Activated T-cell treated with anti-CD3 and anti-CD28 coated beads, Interleukin-2, amount 50 U/mL, for 72 hours (primary cell): ENCODE measurements at places on chromosomes 6 and 20. TPM values are rescaled to one million over a fixed set of nuclear protein-coding genes. Genes with fewer than 3 reads are reported as not detected.

DNA sequence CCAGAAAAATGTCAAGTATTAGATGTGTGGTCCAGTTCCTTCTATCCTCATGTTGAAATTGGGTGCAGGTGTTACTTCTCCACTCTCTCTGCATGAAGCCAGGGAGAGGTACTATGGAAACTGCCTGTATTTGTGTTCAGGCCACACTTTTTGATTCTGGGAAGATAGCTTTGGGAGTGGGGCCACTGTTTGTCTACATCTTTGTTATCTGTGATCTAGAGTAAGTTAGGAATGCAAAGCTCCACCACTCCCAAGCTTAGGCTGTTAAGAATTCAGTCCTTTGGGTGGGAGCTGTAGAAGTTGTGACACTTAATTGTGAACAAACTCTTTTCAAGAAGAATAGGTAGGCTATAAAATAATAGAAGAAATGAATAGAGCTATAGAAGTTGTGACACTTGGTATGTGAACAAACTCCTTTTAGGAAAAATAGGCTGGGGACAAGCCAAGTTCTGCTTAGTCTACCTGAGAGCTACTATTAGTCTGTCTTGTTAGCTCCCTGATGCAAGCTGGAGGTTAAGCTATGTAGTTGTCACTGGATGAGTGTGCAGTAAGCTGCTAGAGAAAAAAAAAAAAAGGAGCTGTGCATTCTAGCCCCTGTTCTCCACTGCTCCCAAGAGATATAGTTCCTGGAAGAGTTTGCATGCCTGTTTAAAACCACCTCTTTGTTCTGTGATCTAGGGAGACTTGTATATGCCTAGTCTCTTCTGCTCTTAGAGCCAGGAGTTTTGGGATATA, 7.1 kb upstream of the GFRAL start:
- H3K4me1 ChIP-seq: no peaks in the 10 kb centered on the region
- no peak overlapping the region for H3K27ac ChIP-seq
- no peaks in the 10 kb centered on the region for H3K27me3 ChIP-seq
- H3K36me3 ChIP-seq: no peaks in the 10 kb centered on the region
- no peak overlapping the region for H3K4me3 ChIP-seq
- no peak for DNase-seq

- H3K27ac ChIP-seq: no peak overlapping the region
- no peak overlapping the region for H3K4me3 ChIP-seq
- peaks cover 9% of the 10 kb centered on the region for H3K27me3 ChIP-seq
- H3K4me1 ChIP-seq: peaks cover 6% of the 10 kb centered on the region
- DNase-seq: no peak
- no peaks in the 10 kb centered on the region for H3K36me3 ChIP-seq
Measured at GRCh38 chr20:13142143-13142542, 78.9 kb upstream of the ISM1 start.

GRCh38 chr20:45036044-45036755, 64.7 kb downstream of the KCNS1 start:
- no peaks in the 10 kb centered on the region for H3K27me3 ChIP-seq
- peak; percentile 79 for DNase-seq
- peak overlapping the region; percentile 87 for H3K4me3 ChIP-seq
- H3K36me3 ChIP-seq: peaks cover 15% of the 10 kb centered on the region

- peaks cover 18% of the 10 kb centered on the region for H3K27me3 ChIP-seq
- H3K27ac ChIP-seq: peak within 1 kb of the TSS; percentile 69
- peaks cover 64% of the 10 kb centered on the region for H3K4me1 ChIP-seq
- DNase-seq: peak; percentile 87
- H3K36me3 ChIP-seq: peaks cover 2% of the 10 kb centered on the region
- H3K4me3 ChIP-seq: peak within 1 kb of the TSS; percentile 97
Measured at GRCh38 chr6:150865406-150866146, at the start of gene MTHFD1L. Gene MTHFD1L (plus strand): TSS chr6:150865702. CDS start chr6:150865823, 121 bp downstream.

- no peaks in the 10 kb centered on the region for H3K36me3 ChIP-seq
- H3K27ac ChIP-seq: no peak overlapping the region
- no peak overlapping the region for H3K4me3 ChIP-seq
- H3K27me3 ChIP-seq: peaks cover 23% of the 10 kb centered on the region
Measured at GRCh38 chr20:49326026-49326425, 48.2 kb upstream of the ZNFX1 start.

- H3K27ac ChIP-seq: no peak overlapping the region
- no peak for DNase-seq
- no peaks in the 10 kb centered on the region for H3K27me3 ChIP-seq
- H3K36me3 ChIP-seq: no peaks in the 10 kb centered on the region
Measured at GRCh38 chr6:72703093-72703492, 81.2 kb downstream of the KCNQ5 start.

Gene SOX4
- total RNA-seq: 3.5 TPM

- peak; percentile 13 for DNase-seq
- peaks cover 2% of the 10 kb centered on the region for H3K36me3 ChIP-seq
- H3K4me1 ChIP-seq: peaks cover 71% of the 10 kb centered on the region
Measured at GRCh38 chr20:5143851-5144250, 17.0 kb downstream of the CDS2 start.

DNA sequence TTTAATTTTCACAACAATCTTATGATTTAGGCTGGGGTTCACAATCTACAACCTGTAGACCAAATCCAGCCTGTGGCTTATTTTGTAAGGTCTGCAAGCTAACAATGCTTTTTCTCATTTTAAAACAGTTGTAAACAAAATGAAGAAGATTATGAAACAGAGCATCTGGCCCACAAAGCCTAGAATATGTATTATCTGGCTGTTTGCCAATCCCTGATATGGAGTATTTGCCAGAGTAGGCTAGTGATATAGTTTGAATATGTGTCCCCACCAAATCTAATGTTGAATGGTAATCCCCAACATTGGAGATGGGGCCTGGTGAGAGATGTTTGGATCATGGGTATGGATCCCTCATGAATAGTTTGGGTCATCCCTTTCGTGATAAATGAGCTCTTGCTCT, 201.8 kb downstream of the DHX35 start:
- no peak overlapping the region for H3K4me3 ChIP-seq
- H3K27ac ChIP-seq: no peak overlapping the region
- H3K27me3 ChIP-seq: peaks cover 19% of the 10 kb centered on the region
- no peaks in the 10 kb centered on the region for H3K4me1 ChIP-seq

DNA sequence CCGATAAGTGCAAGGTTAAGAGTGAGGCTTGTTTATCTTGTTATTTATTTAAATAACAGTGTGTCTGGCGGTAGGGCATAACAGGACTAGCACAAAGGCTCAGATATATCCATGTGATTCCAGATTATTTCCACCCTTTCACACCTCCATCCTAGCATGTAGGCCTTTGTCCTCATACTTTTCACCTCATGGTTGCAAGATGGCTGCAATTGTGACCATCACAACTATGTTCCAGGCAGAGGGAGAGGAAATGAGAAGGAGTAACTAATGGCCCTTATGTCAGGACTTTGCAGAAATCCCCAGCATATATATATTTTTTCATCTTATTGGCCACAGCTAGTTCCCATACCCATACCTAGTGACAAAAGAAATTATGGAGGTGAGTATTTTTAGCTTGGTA, 23.5 kb upstream of the RALY start:
- H3K27me3 ChIP-seq: no peaks in the 10 kb centered on the region
- no peaks in the 10 kb centered on the region for H3K36me3 ChIP-seq
- no peak for DNase-seq
- no peak overlapping the region for H3K4me3 ChIP-seq
- H3K27ac ChIP-seq: no peak overlapping the region
- H3K4me1 ChIP-seq: no peaks in the 10 kb centered on the region

- H3K27ac ChIP-seq: peak overlapping the region; percentile 54
- peaks cover 5% of the 10 kb centered on the region for H3K36me3 ChIP-seq
- no peak overlapping the region for H3K4me3 ChIP-seq
- DNase-seq: no peak
Measured at GRCh38 chr6:82185948-82186535, 61.5 kb downstream of the IBTK start.

DNA sequence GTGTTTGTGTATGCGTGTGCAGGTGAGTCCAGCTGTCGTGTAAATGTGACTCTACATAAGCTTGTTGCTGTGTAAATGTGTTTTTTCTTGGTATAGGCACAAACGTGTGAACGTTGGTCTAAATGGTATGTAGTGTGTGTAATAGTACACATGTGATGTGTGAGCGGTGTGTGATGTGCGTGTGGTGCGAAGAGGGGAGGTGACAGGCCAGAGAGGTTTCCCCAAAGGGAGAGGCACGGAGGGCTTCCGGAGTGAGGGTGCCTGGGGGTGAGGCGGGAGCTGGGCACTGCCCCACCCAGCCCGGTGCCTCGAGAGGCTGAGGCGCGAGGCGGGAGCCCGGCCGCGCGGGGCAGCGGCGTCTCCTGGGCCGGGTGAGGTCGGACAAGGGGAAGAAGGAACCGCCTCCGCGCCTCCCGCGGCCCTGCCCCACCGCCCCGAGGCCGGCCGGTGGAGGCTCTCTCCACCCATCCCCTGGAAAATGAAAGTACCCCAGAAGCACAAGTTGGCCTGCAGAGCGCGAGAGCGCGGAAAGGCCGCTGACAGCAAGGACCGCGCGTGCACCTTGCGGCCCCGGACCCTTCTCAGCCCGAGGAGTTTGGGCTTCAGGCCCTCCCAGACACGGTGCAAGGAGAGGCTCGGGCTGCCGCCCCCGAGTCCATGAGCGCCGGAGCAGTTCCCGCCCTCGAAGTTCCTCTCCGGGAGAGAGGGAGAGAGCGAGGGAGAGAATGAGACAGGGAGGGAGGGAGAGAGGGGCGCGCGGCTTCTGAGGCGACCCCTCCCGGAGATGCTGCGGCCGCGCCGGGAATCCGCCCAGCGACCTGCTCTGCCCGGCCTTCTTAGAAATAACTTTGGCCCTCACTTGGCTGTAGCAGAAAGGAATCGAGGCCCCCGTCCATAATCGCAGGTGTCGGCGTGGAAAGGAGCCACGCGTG, 43.2 kb upstream of the OSTM1 start:
- H3K4me1 ChIP-seq: peaks cover 60% of the 10 kb centered on the region
- H3K36me3 ChIP-seq: peaks cover 6% of the 10 kb centered on the region
- H3K4me3 ChIP-seq: peak overlapping the region; percentile 82
- DNase-seq: peak; percentile 38

- peak overlapping the region; percentile 98 for H3K4me3 ChIP-seq
- peak; percentile 78 for DNase-seq
- no peaks in the 10 kb centered on the region for H3K27me3 ChIP-seq
- H3K4me1 ChIP-seq: peaks cover 46% of the 10 kb centered on the region
- H3K36me3 ChIP-seq: peaks cover 3% of the 10 kb centered on the region
Measured at GRCh38 chr6:142946924-142947713, 2.1 kb upstream of the HIVEP2 start.

DNA sequence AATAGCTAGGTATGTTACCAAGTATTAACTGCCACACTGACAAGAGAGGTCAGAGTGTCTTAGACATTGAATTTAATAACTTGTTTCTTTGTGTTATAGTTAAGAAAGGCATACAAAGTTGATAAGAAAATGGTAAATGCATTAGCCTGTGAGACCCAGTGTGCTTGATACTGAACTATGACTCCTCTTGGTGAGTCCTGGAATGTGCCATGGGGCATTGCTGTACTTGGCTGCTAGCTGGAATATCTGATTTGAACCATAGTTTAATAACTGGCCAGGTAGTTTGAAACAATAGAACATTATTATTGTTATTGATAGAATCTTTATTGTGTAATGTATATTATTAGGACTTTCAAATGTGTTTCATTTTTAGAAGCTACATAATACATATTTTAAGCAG, 70.0 kb downstream of the ZFAND3 start:
- no peak overlapping the region for H3K4me3 ChIP-seq
- DNase-seq: no peak
- peaks cover 21% of the 10 kb centered on the region for H3K4me1 ChIP-seq
- H3K27ac ChIP-seq: no peak overlapping the region
- H3K27me3 ChIP-seq: no peaks in the 10 kb centered on the region

Gene ENPP5
- 0.16 TPM for total RNA-seq

Gene RSPO3
- not detected for total RNA-seq

Gene SLC35D3
- not detected for total RNA-seq

- H3K36me3 ChIP-seq: no peaks in the 10 kb centered on the region
- no peak for DNase-seq
- H3K27me3 ChIP-seq: no peaks in the 10 kb centered on the region
Measured at GRCh38 chr20:44692932-44693480, 22.2 kb upstream of the CCN5 start.

Gene SCUBE3
- total RNA-seq: 0.16 TPM

- H3K27ac ChIP-seq: no peak overlapping the region
- H3K4me3 ChIP-seq: no peak overlapping the region
- H3K27me3 ChIP-seq: peaks cover 11% of the 10 kb centered on the region
Measured at GRCh38 chr20:63128956-63129355, 87.0 kb downstream of the YTHDF1 start.

GRCh38 chr6:121171879-121172278, 162.4 kb downstream of the TBC1D32 start:
- no peaks in the 10 kb centered on the region for H3K4me1 ChIP-seq
- no peak for DNase-seq
- H3K36me3 ChIP-seq: no peaks in the 10 kb centered on the region
- H3K27me3 ChIP-seq: no peaks in the 10 kb centered on the region
- H3K27ac ChIP-seq: no peak overlapping the region
- no peak overlapping the region for H3K4me3 ChIP-seq

Gene NHLRC1
- 0.14 TPM for total RNA-seq

DNA sequence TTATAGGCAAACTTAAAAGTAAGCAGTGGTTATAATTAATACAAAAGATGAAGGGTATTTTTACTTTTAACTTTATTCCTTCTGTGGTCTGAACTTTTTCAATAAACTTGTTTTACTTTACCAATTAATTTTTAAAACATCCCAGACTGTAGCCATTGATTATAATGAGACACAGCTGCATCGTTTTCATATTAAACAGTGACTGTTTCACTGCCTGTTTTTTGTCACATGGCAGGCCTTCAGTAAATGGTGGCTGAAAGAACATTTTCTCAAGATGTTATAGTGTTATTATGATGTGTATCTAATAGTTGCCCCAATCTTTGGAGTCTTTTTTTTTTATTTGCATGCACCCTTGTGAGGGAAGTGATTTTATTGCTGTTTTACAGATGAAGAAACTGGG, 95.1 kb downstream of the PLCB4 start:
- H3K4me1 ChIP-seq: peaks cover 5% of the 10 kb centered on the region
- no peak overlapping the region for H3K4me3 ChIP-seq
- H3K27ac ChIP-seq: no peak overlapping the region

Gene GPR31
- total RNA-seq: not detected

Gene SCRT2
- total RNA-seq: not detected

GRCh38 chr6:168101590-168102314, 22.7 kb upstream of the FRMD1 start:
- H3K36me3 ChIP-seq: no peaks in the 10 kb centered on the region
- no peak for DNase-seq

DNA sequence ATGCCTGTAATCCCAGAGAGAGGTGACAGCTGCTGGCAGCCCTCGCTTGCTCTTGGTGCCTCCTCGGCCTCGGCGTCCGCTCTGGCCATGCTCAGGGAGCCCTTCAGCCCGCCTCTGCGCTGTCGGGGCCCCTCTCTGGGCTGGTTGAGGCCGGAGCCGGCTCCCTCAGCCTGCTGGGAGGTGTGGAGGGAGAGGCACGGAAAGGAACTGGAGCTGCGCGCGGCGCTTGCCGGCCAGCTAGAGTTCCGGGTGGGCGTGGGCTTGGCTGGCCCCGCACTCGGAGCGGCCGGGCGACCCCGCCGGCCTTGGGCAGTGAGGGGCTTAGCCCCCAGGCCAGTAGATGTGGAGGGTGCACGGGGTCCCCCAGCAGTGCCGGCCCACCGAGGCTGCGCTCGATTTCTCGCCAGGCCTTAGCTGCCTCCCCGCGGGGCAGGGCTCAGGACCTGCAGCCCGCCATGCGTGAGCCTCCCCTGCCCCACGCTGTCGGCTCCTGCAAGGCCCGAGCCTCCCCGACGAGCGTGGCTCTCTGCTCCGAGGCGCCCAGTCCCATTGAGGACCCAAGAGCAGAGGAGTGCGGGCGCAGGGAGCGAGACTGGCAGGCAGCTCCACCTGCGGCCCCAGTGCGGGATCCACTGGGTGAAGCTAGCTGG, 34.6 kb downstream of the C6orf52 start:
- H3K4me3 ChIP-seq: peak overlapping the region; percentile 70
- no peaks in the 10 kb centered on the region for H3K36me3 ChIP-seq
- H3K27me3 ChIP-seq: peaks cover 7% of the 10 kb centered on the region
- DNase-seq: peak; percentile 12
- H3K4me1 ChIP-seq: peaks cover 14% of the 10 kb centered on the region
- no peak overlapping the region for H3K27ac ChIP-seq

Gene DEFB124
- not detected for total RNA-seq

Gene KCNQ5
- 9.8 TPM for total RNA-seq

Gene TMC2
- not detected for total RNA-seq

Gene METTL24
- not detected for total RNA-seq
